Activated CD4-positive, alpha-beta memory T cell treated with anti-CD3 and anti-CD28 coated beads, Interleukin-2, amount 10 ng/mL, durations not matched to agents 7 days and 5 days (primary cell): ENCODE measurements at places on chromosomes 5 and 9. TPM values are rescaled to one million over a fixed set of nuclear protein-coding genes. Genes with fewer than 3 reads are reported as not detected.

NEUROG1 gene
- total RNA-seq, result not detected

SPAAR gene
- not detected for total RNA-seq

CAVIN4 gene
- 0.18 TPM for total RNA-seq

RANBP17 gene
- total RNA-seq, result not detected

PBX3 gene
- total RNA-seq, result 16.3 TPM

DNA sequence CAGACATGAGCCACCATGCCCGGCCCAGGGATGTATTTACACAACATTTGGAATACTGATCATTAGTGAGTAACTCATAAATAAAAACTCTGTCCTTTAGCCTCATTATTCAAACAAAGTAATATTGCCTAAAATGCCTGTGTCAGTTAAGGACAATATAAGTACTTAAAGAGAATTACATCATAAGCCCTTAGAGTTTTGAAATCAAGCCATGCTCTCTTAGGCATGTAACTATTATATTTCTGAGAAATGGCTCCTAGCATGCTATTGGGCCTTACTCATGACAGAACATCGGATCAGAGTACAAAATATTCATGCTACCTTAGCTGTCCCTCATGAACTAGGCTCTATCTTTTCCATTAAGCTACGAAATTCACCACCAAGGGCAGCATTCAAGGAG is 309.3 kb downstream of the CHSY3 start:
- no peak overlapping the region for H3K4me3 ChIP-seq
- H3K27ac ChIP-seq, result no peak overlapping the region
- H3K36me3 ChIP-seq, result no peaks in the 10 kb centered on the region
- H3K27me3 ChIP-seq, result no peaks in the 10 kb centered on the region
- no peaks in the 10 kb centered on the region for H3K4me1 ChIP-seq

- no peak overlapping the region for H3K27ac ChIP-seq
- H3K4me3 ChIP-seq, result no peak overlapping the region
- H3K36me3 ChIP-seq, result peaks cover 2% of the 10 kb centered on the region
Measured at GRCh38 chr5:81219389-81219788, 13.7 kb upstream of the CKMT2 start.

DNA sequence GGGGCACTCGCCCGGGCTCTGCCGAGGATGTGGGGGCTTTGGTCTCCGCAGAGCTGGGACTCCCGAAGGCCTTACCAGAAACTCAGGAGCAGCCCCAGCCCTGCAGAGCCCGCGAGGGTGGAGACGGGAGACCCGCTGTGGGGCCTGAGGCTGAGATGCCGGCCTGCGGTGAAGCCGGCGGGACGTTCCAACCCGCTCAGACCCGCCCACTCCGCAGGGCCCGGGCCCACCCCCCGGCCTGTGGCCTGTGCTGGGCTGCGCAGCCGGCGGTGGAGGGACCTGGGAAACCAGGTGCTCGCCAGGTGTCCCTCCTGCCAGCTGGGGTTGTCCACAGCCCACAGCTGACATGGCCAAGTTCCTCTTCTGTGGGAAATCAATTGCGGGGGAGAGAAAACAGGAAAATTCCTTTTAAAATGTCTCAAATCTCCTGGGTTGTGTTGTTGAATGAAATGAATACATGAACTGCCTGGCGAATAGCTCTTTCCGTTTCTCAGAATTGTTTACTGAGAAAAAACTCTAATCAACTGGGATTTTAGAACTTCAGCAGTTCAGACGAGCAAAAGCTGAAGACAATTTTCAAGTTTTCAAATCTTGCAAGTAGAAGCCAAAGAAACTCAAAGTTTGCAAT is 49.0 kb upstream of the IRX4 start:
- H3K4me1 ChIP-seq, result no peaks in the 10 kb centered on the region
- no peak overlapping the region for H3K27ac ChIP-seq
- H3K36me3 ChIP-seq, result no peaks in the 10 kb centered on the region
- H3K27me3 ChIP-seq, result peaks cover 31% of the 10 kb centered on the region
- DNase-seq, result no peak
- H3K4me3 ChIP-seq, result no peak overlapping the region

- H3K36me3 ChIP-seq, result peaks cover 6% of the 10 kb centered on the region
- no peaks in the 10 kb centered on the region for H3K27me3 ChIP-seq
- peaks cover 26% of the 10 kb centered on the region for H3K4me1 ChIP-seq
Measured at GRCh38 chr9:6779417-6780241, 21.9 kb downstream of the KDM4C start.

GRCh38 chr5:57243286-57244137 is 69.7 kb downstream of the GPBP1 start:
- no peak for DNase-seq
- H3K4me3 ChIP-seq, result no peak overlapping the region
- H3K4me1 ChIP-seq, result peaks cover 26% of the 10 kb centered on the region
- H3K27ac ChIP-seq, result peak overlapping the region; percentile 27

DNA sequence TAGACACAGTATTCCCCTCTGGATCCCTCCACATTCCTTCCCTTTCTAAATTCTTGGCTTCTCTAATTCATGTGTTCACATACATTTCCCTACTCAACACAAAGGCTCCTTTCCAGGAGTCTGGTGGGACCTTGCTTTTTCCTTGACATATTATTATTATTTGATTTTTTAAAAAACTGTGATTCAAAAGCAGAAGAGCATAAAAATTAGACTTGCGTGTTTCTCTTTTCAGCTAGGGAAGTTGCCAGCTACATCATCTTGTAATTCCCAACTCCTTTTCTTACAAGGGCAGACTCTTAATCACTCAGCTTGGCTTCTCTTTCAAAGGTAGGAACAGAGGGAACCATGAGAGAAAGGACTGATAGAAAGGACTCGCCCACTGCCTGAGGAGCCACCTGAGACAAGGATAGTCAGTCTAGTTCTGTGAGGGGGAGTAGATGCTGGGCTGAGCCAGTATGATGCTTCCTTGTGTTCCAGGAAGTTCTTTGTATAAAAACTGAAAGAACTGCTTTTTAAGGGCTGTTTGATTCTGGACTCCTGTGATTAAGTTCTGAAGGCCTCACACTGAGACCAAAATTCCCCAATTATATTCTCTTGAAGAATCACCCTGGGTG is 51.0 kb upstream of the DPYSL3 start:
- no peaks in the 10 kb centered on the region for H3K27me3 ChIP-seq
- no peaks in the 10 kb centered on the region for H3K4me1 ChIP-seq
- DNase-seq, result no peak
- H3K36me3 ChIP-seq, result no peaks in the 10 kb centered on the region
